ENCODE measurements at places on chromosomes 1 and 21.
A peak's percentile ranks its signal among the peaks of the same experiment; 100 is the strongest.

GRCh38 chr1:168480997-168481396, 62.8 kb downstream of the XCL2 start:
- DNase-seq, result no peak

GRCh38 chr1:53074313-53075154, 12.5 kb downstream of the PODN start:
- DNase-seq, result no peak

GRCh38 chr1:223029985-223030769, 112.9 kb downstream of the TLR5 start:
- DNase-seq, result no peak

GRCh38 chr1:66475940-66476339, 58.0 kb upstream of the SGIP1 start:
- no peak for DNase-seq

DNA sequence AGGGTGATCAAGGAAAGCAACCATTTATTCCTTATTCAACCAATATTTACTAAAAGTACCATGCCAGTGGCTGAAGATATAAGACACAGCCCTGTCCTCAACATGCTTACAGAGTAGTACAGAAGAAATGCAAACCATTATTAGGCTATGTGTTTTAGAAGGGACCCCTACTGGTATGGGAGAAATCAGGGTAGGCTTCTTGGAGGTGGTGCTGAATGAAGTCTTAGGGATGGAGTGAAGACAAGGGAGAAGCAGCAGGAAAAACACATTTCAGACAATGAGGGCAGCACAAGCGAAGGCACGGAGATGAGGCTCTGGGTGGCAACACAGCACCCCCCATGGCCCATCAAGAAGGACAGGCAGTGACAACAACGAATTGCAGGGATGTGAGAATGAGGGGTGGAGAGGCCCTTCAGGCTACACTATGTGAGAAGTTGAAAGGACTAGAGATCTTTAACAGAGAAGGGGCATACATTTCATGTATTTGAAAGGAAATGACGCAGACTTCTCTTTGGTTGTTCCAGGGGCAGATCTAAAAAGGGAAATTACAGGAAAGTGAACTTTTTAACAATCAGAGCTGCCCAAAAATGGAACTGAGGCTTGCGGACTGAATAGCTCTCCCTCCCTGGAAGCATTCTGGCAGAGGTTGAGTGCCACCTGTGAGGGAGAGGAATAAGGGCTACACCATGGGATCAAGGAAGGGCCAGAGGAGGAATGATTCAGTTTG, 16.8 kb upstream of the CD58 start:
- no peak for DNase-seq

DNA sequence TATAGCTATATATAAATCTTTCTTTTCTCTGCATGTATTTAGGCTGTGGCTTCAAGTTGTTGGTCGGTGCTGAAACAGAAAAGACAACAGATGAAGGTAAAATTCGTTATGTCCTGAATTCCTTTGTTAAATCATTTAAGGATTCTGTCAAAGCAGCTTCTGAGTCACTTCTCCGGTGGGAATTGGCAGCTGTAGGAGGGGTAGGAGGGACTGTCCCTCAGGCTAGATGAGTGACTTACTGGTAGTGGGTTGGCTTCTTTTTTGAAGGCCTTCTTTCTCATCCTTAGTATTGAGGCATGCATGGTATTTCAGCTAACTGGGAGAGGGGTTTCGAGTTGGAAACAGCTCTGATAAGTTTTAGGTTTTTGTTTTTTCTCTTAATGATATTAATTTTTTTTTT, 22.1 kb upstream of the NEXN start:
- DNase-seq, result no peak

DNA sequence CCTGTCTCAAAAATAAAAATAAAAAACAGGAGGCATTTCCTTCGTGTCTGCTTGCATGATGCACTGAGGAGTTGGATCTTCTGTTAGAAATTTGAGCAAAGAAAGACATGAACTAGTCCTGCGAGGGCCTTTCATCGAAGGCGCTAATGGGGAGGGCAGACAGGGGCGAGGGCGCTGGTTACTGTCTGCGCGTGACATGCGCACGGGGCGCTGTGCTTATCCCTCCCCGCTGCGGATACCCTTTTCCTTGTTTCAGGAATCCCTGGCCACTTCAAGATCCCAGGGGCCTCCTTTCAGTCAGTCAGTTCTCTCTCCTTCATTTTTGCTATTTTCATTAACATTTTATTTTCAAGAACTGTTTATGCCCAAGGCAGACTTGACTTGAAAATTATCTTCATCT, 545.8 kb downstream of the KIF26B start:
- DNase-seq, result no peak

- no peak for DNase-seq
Observed at GRCh38 chr1:35797380-35797779, 10.4 kb upstream of the AGO4 start.

DNA sequence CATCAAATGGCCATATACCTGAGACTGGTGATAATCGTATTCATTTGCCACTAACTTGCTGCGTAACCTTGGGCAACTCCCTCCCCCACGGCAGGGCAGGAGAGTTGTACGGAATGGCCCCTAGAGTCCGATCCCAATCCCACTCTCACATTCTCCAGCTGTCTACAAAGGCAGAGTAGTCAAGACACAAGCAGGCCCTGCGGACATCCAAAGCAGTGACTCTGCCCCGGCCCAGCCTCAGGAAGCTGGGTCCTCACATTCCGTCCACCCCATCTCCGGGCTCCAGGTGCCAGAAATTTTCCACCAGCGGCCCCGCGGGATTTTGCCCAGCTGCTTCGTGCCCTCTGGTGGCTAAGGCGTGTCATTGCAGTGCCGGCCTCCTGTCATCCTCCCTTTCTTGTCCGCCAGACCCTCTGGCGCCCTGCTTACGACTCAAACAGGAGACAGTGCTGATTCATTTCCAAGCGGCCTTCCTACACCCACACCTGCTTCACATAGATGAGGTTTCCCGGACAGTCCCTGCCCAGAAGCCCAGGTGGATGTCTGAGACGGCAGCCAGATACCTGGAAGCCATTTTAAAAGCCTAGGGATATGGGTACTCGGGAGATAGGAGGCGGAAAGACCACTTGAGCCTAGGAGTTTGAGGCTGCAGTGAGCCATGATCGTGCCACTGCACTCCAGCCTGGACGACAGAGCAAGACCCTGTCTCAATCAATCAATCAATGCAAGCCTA, 2.9 kb upstream of the S100A2 start:
- DNase-seq, result peak; percentile 79

DNA sequence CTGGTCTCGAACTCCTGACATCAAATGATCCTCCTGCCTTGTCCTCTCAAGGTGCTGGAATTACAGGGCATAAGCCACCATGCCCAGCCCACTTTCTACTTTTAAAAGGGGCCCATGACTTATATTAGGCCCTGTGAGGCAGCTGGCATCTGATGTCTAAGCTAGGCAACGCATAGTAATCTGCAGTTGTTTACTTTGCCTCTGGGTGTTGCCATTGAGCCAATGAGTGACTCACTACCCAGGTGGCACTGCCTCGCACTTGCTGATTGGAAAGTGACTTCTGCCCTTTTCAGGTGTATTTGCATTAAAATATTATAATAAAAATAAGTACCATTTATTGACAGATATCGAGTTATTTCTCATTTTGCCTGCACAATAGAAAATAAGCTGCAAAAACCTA, 84.9 kb downstream of the KIF14 start:
- DNase-seq, result peak; percentile 11

DNA sequence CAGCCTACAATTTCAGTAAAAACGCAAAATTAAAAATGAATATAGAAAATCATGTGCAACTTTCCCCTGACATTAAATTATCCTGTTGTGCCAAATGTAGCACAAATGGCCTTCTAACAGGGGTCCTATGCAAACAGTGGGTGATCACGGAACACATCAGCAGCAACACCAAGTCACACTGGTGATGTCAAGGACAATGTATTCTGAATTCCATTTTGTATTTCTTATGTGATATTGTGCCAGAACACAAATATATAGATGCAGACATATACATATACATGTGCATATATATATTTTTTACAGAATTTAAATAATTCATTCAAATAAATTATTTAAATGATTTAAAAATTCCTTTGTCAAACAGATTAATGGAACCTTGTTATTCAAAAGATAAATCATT, 8.6 kb upstream of the ADGRL2 start:
- DNase-seq, result no peak

- no peak for DNase-seq
Observed at GRCh38 chr1:81201779-81202178, 599.0 kb upstream of the ADGRL2 start.

GRCh38 chr1:54331843-54332463, 74.2 kb downstream of the SSBP3 start:
- no peak for DNase-seq

DNA sequence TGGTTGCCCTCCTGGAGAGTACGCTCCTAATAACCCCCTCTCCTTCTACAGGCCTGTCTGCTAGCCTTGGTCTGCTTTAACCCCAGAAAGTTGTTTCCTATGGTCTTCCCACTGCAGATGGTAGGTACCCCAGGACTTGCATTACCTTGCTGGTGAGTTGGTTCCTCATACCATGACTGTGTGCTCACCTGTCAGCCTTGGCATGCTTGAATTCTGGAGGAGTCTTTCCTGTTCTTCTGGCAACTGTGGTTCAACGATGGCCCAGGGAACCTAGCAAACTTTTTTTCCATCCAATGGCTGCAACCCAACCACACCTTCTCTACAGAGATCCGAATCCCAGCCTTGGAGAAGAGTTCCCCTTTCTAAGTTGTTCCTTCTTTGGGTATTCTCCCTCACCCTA, 36.9 kb downstream of the RPS6KC1 start:
- DNase-seq, result no peak

- DNase-seq, result peak; percentile 85
Observed at GRCh38 chr1:21334214-21335087, 44.2 kb upstream of the ECE1 start.

- no peak for DNase-seq
Observed at GRCh38 chr1:158255656-158256055, 1.4 kb downstream of the CD1A start.

GRCh38 chr1:168161459-168161858, 17.3 kb upstream of the TIPRL start:
- no peak for DNase-seq

DNA sequence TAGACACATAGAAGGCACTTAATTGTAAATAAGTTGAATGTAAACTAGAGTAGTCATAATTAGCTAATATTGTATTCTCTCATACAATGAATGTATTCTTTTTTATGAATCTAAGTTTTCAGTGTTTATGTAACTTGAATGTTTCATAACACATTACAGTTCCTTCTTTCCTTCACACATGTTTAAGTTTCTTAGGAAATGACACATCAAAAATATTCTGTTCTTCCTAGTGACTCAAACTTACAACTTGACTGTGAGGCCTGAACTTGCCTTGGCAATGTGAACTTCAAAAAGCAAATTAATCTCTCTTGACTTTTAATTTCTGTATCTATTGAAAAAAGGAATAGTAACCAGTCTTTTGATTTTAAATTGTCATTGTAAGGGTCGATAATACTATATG, 700.1 kb downstream of the KCNT2 start:
- DNase-seq, result no peak

- DNase-seq, result no peak
Observed at GRCh38 chr1:181742426-181742825, 259.1 kb downstream of the CACNA1E start.

GRCh38 chr1:203692565-203693470, 66.2 kb downstream of the ATP2B4 start:
- peak; percentile 8 for DNase-seq

DNA sequence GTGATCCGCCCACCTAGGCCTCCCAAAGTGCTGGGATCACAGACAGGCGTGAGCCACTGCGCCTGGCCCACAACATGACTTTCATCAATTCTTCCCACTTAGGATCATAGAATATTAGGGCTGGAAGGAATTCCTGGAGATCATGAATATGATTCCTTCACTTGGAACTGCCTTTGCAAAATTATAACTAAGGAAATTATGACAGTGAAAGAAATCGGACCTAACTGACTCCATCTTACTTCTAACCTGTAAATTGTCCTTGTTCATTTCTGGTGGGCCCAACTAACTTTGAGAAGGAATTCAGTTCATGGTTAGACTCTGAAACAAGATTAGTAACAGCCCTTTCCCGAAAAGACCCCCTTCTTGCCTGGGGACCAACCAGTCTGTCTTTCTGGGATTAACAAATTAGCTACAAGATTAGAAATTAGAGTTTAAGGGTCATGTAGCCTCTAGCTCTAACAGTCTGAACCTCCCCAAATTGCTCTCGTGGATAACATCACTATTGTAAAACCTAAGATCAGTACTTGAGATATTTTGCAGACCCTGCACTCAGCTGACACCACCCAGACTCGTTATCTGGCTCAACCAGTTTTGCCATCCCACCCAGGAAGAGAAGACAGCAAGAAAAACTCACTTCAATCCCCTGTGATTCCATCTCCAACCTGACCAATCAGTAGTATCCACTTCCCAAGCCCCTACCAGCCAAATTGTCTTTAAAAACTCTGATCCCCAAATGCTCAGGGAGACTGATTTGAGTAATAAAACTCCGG, 14.7 kb downstream of the ZBTB8OS start:
- no peak for DNase-seq

DNA sequence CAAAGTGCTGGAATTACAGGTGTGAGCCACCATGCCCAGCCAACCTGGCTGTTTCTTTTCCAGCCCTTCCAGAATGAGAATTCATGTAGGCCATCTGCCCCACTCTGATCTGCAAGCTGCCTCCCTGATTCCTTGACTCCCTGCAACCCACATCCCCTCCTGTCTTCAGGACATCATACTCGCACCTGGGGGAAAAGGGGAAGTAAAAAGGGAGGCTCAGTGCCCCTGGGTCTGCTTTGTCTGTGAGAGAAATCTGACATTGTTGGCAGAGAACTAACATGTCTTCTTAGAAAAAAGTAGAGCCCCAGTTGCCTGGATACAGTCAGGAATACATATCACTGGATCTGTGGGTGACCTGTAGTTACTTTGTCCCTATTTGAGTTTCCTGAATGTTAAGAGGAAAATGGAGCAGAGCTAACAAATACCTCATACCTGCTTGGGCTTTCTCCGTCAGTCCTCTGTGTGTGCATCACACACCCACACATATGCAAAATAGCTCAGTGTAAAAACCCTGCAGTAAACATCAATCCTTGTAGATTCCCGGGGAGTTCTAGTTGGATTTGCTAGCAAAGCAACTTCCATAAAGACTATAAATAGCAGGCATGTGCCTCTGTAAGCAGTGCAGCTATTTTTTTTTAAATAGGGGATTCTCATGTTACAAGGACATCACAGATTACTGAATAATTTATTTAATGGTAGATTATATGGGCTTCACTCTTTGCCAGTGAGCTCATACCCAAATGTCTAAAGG, 62.9 kb downstream of the TEX35 start:
- no peak for DNase-seq

GRCh38 chr1:207651583-207651982, 6.7 kb downstream of the CR1L start:
- no peak for DNase-seq

- DNase-seq, result no peak
Observed at GRCh38 chr1:200445213-200445612, 35.4 kb upstream of the ZNF281 start.

- DNase-seq, result peak; percentile 81
Observed at GRCh38 chr1:202164271-202165037, 4.1 kb upstream of the PTPN7 start.

GRCh38 chr1:101366513-101367215, 129.8 kb downstream of the S1PR1 start:
- no peak for DNase-seq

All from CD4-positive, alpha-beta T cell treated with Interleukin-6 at 100 ng/mL for 8 hours (primary cell).